ENCODE measurements at places on chromosomes 7 and 10. TPM values are rescaled to one million over a fixed set of nuclear protein-coding genes. Genes with fewer than 3 reads are reported as not detected.
A peak's percentile ranks its signal among the peaks of the same experiment; 100 is the strongest.

The CPN1 gene
- not detected for total RNA-seq

The GNGT1 gene
- total RNA-seq, result not detected

The OGDHL gene
- total RNA-seq, result 7.5 TPM

The EXOSC1 gene
- 36.0 TPM for total RNA-seq

The BLNK gene
- total RNA-seq, result not detected

The LIPN gene
- total RNA-seq, result not detected

The MYPN gene
- not detected for total RNA-seq

The MBLAC1 gene
- total RNA-seq, result 1.6 TPM

The IDI2 gene
- not detected for total RNA-seq

The MDFIC gene
- total RNA-seq, result 22.3 TPM

The SPDYE5 gene
- total RNA-seq, result not detected

- DNase-seq, result no peak
Observed at GRCh38 chr7:94697035-94697974, 41.4 kb upstream of the SGCE start.

DNA sequence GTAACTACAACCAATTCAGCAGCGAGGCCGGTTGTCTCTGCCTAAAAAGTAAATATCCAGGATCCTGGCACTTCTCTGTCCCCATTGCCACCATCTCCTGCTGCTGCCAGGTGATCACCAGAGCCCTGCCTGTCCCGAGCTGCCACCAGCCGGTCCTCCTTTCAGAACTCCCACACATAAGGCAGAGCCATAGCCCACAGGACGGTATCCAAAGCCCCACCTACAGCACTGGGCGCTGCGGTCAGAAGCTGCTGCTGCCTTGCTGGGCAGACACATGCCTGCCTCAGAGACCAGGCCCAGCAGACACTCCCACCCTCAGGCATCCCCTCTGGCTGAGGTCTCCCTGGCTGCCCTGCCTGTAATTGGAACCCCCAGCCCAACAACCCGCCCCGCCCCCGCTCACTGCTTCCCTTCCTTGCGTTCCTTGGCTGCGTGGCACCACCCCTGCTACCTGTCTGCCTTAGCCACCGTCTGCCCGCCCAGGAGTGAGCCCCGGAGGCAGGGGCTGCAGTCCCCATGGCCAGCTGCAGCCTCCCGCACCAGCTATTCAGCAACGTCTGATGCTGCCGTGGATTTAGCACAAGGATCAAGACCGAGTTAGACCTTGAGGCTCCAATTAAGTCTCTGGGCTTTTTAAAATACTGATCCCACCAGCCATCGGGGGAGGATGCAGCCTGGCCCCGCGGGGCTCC lies 100.7 kb downstream of the CYTH3 start:
- DNase-seq, result peak; percentile 8

DNA sequence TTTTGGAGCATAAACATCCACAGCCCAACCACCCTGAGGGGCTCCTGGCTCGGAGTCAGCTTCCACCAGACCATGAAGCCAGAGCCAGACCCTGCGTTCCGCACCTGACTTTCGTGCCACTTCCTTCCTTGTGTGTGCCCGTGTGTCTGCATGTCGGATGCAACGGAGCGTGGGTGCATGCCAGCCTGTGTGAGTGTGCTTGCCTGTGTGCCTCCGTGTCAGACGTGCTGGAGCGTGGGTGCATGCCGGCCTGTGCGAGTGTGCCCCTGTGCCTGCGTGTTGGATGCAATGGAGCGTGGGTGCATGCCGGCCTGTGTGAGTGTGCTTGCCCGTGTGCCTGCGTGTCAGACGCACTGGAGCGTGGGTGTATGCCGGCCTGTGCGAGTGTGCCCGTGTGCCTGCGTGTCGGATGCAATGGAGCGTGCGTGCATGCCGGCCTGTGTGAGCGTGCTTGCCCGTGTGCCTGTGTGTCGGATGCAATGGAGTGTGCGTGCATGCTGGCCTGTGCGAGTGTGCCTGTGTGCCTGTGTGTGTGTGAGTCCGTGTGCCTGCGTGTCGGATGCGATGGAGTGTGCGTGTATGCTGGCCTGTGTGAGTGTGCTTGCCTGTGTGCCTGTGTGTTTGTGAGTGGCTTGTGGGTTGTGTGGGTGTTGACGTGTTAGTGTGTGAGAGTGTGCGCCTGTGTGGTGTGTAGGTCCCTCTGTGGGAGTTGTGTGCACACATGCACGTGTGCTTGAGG lies 28.1 kb upstream of the KNDC1 start:
- DNase-seq, result no peak

- DNase-seq, result no peak
Observed at GRCh38 chr10:12872577-12872976, 128.9 kb downstream of the CCDC3 start.

DNA sequence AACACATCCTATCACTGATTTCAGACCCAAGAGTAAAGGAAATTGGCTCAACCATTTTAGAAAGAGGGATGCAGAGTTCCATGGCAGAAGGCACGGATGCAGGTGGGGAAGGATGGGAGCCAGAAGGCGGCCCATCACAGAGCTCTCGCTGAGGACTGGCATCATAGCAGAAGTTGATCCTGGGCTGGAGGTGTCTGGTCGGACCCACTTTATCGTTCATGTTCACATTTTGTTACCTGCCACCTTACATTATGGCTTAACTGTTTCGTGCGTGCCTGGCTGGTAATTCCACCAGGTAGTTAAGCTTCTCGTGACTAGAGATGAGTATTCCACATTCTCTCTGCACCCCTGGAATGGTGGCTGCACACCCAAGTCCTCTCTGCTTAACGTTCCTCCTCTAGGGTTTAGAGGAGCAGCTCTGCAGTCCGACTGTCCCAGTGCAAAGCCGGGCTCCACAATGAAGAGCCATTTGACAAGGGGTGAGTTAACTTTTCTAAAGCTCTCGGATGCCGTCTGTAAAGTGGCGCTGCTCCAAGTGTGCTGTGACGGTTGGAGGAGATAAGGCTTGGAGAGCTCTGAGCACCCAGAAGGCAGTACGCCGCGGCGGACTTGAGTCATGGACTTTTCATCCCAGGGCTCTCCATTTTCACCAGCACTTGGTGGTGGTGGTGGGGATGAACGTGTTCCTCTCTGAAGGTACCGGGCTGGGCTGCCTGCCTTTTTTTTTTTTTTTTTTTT lies 157.1 kb upstream of the SHH start:
- DNase-seq, result no peak

DNA sequence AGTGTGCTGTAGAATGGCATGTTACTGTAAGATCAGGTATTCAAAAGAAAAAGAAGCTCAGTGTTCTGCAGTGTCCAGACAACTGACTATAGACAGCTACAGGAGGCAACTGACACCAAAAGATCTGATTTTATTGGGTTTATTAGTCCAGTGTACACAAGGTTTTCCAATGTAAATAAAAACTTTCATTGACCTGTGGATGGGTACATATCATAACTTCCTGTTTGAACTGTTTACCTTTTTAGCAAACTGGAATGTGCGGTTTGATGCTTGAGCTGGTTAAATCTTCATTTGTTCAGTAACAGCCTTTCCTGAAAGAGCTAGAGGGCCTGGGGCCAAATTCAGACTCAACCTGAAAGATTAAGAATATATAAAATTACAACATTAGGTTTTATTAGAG lies 172.6 kb upstream of the SP8 start:
- DNase-seq, result no peak

DNA sequence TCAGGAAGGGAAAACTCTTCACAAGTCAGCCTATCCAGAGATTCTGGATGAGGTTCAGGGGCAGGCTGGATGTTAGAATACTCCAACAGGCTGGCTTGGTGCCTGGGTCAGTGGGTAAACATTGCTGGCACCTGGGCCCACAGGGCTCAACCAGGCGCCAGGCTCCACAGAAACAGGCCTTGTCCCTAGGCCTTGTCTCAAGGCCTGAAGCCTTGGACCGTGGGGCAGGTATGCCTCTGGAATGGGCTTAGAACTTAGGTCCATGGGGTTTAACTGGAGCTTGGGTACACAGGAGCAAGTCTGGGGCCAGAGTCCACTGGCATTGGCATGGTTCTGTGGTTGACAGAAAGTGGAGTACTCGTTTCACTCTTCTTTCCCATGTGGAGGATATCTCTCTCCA lies 263.0 kb upstream of the ETV1 start:
- no peak for DNase-seq

DNA sequence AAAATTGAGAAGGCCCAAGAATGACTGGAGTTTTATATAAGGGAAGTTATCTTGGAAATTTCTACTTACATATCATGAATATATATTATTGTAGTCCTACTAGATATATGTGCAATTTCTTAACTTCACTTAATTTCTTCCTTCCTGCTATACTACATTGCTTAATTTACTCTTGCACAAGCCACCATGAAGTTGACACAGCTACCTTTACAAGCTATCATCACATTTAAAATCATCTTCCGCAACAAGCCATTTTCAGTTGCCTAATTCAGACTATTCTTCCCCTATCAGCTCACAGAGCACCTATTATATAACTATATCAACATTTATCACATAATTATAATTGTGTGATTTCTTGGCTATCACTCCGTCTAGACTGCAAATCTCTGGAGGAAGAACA lies 418.4 kb downstream of the PARD3 start:
- no peak for DNase-seq

- DNase-seq, result no peak
Observed at GRCh38 chr7:69282946-69283345, 315.3 kb upstream of the AUTS2 start.

DNA sequence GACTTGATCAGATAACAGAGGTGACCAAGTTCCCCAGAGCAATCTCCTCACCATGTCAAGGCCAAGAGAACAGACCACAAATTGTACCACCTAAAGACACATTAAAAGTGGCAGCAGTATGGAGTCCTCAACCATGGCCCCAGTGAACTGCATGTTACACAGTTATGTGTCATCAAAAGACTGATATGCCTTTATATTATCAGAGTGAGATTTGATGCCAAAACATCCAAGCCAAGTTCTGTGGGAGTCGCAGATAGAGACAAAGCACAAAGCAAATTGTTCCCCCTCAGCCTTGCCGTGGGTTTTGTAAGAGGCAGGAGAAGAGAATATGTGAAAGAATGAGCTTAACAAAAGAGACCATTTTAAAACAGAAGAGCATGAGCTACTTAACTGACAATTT lies 39.2 kb upstream of the TES start:
- DNase-seq, result no peak

DNA sequence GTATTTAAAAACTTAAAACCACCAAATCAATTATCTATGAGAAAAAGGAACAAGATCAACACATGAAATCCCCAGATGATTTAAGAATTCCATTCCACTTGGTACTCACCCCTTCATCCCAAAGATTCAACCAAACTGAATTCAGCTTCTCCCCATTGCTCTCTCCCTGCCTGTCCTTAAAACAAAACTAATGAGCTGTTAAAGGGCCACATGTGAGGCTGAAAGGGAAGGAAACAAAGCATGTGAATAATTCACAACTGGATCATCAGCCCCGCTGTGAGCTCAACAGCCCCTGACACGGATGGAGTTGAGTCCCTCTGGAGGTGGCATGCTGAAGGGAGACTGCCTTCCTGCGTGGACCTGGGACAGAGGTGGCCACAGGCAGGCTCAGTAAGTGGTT lies 32.9 kb downstream of the VOPP1 start:
- no peak for DNase-seq

GRCh38 chr7:26188206-26188956 lies 12.2 kb downstream of the HNRNPA2B1 start:
- no peak for DNase-seq

DNA sequence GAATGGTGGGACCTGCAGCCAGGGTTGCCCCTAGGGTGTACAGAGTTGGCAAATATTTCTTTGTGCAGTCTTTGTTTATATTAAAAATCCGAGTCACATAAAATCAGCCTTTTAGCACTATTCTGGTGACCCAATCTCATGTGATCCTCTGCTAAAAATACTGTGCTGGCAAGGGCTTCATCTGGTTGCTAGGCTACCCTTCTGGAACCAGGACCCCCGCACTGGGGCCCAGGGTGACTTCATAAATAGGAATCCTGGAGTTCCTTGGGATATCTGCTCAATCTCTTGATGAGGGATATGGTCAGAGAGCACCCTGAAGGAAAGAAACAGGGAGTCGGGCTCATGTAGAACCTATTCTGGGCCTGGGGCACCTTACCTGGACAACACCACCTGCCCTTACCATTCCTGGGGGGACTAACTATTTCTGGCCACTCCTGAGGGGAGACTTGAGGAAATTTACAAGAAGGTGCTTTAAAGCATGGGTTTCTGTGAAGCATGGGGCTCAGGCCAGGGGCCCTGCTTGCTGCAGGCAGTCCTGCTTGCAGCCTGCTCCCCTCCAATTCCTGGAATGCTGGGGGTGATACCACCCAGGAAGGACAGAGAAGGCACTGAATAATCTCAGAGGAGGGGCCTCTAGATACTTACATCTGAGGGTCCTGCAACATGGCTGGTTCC lies 44.7 kb downstream of the SH2D4B start:
- DNase-seq, result no peak

DNA sequence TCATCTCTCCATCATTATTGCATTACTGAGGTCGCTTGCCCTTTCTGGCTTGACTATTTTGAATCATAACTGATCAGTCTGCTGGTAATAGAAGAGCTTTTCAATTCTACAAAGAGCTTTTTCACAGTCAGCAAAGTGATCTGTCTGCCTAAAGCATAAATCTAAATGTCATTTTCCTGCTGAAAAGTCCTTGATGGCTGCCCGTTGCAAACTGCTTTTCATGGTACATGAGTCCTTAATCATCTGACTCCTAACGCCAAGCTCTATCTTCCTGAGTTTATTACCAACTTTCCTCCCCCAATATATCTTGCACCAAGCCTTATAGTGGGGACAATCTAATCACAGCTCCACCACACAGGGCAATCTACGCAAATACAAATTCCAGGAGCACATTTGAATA lies 39.8 kb downstream of the THSD7A start:
- no peak for DNase-seq

DNA sequence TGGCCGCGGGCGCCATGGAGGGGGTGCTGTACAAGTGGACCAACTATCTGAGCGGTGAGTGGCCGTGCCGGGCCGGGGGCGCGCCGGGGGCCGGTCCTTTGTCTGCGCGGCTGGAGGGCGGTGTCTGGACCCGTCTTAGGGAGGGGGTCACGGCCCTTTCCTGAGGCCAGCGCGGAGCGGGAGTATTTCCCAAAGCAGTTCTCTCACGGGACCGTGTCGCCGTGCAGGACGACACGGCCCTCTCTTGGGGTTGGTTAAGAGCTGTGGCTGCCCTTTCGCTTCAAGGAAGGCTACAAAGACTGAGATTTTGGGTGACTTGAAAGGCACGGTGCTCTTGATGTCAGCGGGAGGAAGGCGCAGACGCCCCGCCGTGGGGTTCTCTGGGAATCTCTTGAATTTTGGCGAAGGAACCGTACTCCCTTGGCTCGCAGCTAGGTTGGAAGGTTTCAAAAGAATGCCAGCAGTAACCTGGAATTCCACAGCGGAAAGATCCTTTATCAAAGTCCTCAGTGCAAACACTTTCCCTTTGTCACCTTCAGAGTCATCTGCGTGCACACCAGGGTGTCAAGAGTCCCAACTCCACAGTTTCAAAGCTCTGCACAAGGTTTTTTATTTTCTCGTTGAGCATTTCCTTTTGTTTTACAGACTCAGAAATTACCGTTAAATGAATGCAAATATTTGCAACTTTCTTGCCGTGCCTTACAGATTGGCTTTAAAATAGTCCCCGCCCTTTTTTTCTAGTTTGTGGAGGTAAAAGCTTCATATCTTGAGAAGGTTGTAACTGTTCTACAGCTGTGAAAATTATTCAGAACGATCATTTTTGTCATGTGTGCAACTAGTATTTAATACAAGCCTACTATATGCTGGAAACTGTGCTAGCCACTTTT lies 780 bp downstream of the PLEKHA8 start:
- no peak for DNase-seq
